CD4-positive, CD25-positive, alpha-beta regulatory T cell (primary cell): ENCODE measurements at places on chromosomes 2 and 18. TPM values are rescaled to one million over a fixed set of nuclear protein-coding genes. Genes with fewer than 3 reads are reported as not detected.

GRCh38 chr18:61428266-61428665 is 95.0 kb downstream of the CDH20 start:
- no peak for DNase-seq
- H3K4me1 ChIP-seq, result no peaks in the 10 kb centered on the region
- H3K27me3 ChIP-seq, result no peaks in the 10 kb centered on the region
- no peak overlapping the region for H3K4me3 ChIP-seq
- H3K36me3 ChIP-seq, result no peaks in the 10 kb centered on the region

DNA sequence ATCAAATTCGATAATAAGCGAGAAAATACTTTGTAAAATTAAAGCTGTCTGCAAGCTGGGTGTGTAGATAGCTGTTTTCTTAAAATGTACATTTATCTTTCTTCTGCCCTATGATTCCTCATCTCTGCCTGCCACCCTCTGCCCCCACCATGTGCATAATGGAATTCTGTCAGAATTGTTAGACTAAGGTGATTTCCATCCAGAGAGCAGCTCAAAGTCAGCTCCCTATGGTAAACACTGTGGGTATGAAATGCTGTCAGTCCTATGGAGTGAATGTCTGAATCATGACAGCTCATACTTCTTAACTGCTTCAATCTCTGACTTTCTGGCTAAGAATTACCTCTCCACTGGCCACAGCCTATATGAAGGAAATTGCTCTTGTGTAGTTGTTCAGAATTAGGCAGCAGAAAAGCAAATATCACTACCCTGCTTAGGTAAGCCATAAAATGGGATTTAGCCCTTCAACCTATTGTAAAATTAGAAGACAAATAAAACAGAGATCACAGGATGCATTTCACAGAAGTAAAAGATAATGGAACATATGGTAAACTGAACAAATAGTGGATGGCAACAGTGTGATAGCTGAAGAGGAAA is 137.7 kb downstream of the CD8B2 start:
- no peaks in the 10 kb centered on the region for H3K27me3 ChIP-seq
- no peak overlapping the region for H3K27ac ChIP-seq
- DNase-seq, result no peak
- H3K4me3 ChIP-seq, result no peak overlapping the region
- H3K4me1 ChIP-seq, result no peaks in the 10 kb centered on the region
- no peaks in the 10 kb centered on the region for H3K36me3 ChIP-seq

DNA sequence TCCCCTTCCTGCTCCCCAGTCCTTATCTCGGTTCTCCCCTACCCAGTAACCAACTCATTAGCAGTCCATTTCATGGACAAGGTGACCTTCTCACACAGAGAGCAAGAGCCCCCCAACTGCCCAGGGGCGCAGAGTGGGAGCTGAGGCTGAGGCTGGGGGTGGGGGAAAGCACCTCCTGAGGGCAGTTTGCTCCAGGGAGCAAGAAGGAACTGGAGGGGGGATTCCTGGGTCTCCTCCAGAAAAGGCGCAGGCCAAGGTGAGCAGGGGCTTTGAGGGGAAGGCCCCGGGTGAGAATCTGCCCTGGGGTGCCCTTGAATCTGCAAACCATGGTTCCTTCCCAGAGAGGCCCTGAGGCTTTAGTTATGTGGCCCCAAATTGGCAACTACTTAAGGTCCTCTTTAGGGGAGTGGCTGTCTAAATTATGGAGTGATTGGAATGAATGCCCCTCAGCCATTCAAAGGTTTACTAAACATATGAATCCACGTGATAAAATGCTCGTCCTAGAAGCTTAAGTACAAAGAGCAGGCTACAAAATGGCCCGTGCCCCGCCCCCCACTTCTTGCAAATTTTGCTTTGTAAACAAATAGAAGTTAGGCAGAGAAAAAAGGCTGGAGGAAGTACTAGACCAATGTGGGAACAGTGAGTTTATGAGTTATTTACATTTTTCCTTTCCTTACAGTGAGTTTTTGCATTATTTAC is 123.5 kb upstream of the HS6ST1 start:
- no peaks in the 10 kb centered on the region for H3K4me1 ChIP-seq
- H3K4me3 ChIP-seq, result no peak overlapping the region
- DNase-seq, result no peak
- H3K27me3 ChIP-seq, result no peaks in the 10 kb centered on the region
- no peak overlapping the region for H3K27ac ChIP-seq

- H3K4me1 ChIP-seq, result no peaks in the 10 kb centered on the region
- H3K27ac ChIP-seq, result no peak overlapping the region
- no peak for DNase-seq
- no peaks in the 10 kb centered on the region for H3K27me3 ChIP-seq
- H3K4me3 ChIP-seq, result no peak overlapping the region
These were observed 39.2 kb upstream of the GNAL start for GRCh38 chr18:11649839-11650238.

GRCh38 chr2:216474925-216475670 is 23.5 kb upstream of the RPL37A start:
- no peak overlapping the region for H3K27ac ChIP-seq
- no peak overlapping the region for H3K4me3 ChIP-seq
- H3K27me3 ChIP-seq, result no peaks in the 10 kb centered on the region
- H3K4me1 ChIP-seq, result no peaks in the 10 kb centered on the region
- peaks cover 48% of the 10 kb centered on the region for H3K36me3 ChIP-seq
- DNase-seq, result no peak

DNA sequence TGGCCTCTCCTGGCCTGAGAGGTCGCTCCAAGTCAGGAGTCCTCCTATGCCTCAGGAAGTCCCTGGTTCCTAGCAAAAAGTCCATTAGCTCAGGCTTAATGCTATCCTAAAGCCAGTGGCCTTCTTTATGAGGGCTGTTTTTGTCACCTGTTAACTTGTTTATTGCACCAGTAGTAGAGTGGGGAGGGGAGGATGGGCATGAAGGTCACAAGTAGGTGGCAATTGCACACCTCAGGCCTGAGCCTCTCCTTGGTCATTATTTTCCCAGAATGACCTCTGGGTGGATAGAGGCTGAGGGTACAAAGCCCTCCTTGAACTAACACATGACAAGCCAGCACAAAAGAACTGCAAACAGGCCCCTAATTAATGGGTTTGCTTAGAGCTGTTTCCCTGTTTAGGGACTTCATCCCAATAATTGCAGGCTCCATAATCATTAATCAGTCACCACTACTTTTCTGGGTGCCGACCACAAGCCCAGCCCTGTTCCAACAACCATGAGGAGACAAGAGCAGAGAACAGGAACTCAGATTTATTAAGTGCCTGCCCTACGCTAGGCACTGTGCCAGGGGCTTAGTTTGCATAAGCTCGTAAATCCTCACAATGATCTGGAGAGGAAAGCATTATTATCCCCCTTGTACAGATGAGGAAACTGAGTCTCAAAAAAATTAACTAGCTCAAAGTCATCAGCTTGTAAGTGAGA is 123.0 kb upstream of the PKDCC start:
- H3K27me3 ChIP-seq, result no peaks in the 10 kb centered on the region
- H3K4me1 ChIP-seq, result no peaks in the 10 kb centered on the region
- DNase-seq, result no peak
- H3K4me3 ChIP-seq, result no peak overlapping the region

The CLEC4F gene
- polyA plus RNA-seq, result not detected

DNA sequence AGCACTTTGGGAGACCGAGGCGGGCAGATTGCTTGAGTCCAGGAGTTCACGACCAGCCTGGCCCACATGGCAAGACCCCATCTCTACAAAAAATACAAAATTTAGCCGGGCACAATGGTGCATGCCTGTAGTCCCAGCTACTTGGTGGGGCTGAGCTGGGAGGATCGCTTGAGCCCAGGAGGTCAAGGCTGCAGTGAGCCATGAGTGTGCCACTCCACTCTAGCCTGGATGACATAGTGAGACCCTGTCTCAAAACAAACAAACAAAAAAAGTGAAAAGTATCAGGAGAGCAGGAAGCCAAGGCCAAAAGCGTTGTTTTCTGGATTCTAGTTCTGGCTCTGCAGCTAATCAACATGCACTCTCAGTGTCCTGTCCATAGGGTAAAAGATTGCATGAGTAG is 10.7 kb upstream of the CLASP1 start:
- no peaks in the 10 kb centered on the region for H3K27me3 ChIP-seq
- no peaks in the 10 kb centered on the region for H3K36me3 ChIP-seq
- H3K4me1 ChIP-seq, result no peaks in the 10 kb centered on the region
- no peak for DNase-seq
- H3K4me3 ChIP-seq, result no peak overlapping the region

The PLGLB1 gene
- 0.30 TPM for polyA plus RNA-seq

The TMEM198 gene
- not detected for polyA plus RNA-seq
